ENCODE measurements at places on chromosomes 2 and 18.

- DNase-seq: no peak
Observed at GRCh38 chr2:181330286-181330685, 126.9 kb upstream of the ITGA4 start.

DNA sequence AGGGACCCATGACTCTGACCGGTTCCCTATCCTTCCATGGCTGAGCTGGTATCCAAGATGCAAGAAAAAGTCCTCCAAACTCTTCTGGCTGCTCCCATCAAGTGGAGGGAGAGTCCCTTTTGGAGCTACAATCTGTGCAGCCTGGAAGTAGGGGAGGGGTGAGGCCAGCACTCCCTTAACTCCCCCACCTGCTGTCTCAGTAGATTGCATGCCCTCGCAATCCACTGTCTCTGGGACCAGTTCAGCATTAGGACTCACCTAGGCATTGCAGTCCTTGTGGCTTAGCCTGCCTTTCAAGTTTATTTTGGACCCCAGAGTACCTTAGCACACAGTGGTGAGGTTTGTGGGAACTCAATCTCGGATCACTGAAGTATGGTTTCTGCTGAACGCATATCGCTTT, 14.2 kb upstream of the FMNL2 start:
- DNase-seq: no peak

DNA sequence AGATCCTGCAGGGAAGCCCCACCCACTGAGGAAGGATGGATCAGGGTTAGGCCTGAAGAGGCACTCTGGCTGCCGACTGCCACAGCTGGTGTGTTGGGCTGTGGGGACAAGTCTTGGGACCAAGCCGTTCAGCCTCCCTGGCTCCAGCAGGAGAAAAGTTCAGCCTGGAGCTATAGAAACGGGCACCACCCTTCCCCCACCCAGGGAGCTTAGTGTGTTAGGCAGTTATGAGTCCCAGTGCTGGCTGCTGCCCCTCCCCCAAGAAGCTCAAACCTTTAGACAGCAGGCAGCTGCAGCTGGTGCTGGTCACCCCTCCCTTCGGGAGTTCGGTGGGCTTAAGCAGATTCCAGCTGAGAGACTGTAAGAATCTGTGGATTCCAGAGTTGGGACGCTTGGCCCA, 447.1 kb upstream of the HS6ST1 start:
- DNase-seq: no peak

GRCh38 chr2:219634951-219635751, 7.7 kb downstream of the SLC4A3 start:
- DNase-seq: no peak

GRCh38 chr2:71604726-71605120, 151.4 kb downstream of the DYSF start:
- DNase-seq: no peak

- DNase-seq: no peak
Observed at GRCh38 chr2:100176925-100177324, 34.5 kb upstream of the AFF3 start.

DNA sequence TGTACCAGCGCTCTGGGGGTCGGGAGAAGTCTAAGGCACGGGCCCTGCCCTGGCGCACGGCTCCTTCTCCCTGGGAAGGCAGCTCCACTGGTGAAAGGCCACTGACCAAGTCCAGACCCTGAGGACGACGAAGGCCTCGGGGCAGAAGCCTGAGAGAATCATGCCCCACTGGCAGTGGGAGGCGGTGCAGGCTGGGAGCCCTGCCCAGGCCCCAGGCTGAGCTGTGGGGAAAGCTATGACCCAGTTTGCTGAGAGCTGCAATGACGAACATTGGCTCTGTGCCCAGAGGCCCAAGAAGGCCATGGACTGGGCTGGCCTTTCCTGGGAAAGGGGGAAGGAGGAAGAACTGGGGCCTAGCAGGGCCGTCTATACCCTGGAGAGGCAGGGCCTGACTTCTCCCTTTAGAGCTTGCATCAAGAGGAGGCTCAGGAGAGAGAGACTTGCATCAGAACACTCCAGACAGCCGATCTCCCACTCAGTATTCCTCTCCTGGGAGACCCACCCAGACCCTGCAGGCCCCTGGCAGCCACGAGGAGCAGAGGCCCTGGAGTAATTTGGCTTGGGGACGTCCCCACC, 32.9 kb downstream of the HS1BP3 start:
- DNase-seq: no peak

DNA sequence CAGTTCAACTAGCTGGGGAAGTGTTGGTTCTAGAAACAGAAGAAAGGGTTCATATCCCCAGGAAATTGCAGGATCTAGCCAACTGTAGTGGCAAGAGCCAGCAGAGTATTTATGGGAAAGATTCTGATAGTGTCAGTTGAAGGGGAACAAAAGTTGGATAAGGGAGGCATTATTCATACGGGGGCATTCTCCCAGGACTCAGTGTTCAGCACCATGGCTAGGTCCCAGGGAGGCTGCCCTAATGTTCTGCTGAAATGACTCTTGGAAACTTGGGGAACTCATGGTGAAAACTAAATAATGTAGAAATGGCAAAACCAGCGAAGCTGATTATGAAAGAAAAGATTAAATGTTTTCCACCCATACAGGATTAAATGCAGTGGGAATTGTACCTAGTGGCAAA, 543.7 kb downstream of the TRIB2 start:
- DNase-seq: no peak

- no peak for DNase-seq
Observed at GRCh38 chr2:96265349-96265839, 403 bp downstream of the TMEM127 start.

DNA sequence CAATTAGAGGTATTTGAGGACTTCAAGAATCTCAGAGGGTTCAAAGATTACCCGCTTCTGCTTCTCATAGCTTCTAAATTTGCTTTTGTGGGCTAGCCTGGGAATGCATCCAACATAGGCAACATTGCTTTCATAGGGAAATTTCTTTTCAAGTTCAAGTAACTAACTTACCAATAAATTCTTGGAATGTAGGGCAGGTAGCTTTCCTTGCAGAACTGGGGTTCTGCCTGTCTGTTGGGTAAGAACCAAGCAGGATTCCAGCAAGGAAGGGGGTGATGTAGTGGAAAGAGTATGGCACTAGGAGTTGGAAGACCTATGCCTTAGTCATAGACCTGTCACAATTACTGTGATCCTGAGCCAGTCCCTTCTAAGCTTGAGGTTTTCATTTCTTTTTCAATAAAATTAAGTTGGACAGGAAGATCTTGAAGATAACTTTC, 164.1 kb downstream of the FHOD3 start:
- DNase-seq: no peak

DNA sequence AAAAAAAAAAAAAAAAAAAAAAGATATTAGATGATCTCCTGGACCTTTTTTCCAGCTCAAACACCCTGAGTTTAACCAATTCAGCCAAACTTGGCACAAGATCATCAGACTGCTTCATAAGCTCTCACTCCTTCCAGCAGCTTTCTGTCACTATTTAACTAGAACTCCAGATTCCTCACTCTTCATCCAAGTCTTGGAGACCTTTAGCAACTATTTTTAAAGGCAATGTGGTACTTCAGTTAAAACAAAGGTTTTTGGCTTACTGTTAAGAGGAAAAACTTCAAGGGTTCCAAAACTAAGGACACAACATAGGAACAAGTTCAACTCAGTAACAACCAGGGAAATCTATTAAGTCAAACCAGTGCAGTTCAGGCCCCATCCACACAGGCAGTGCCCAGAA, 23.2 kb downstream of the LAMA1 start:
- no peak for DNase-seq

GRCh38 chr2:186349508-186349907, 136.6 kb upstream of the ZC3H15 start:
- no peak for DNase-seq

- no peak for DNase-seq
Observed at GRCh38 chr18:56563568-56563967, 74.8 kb downstream of the TXNL1 start.

DNA sequence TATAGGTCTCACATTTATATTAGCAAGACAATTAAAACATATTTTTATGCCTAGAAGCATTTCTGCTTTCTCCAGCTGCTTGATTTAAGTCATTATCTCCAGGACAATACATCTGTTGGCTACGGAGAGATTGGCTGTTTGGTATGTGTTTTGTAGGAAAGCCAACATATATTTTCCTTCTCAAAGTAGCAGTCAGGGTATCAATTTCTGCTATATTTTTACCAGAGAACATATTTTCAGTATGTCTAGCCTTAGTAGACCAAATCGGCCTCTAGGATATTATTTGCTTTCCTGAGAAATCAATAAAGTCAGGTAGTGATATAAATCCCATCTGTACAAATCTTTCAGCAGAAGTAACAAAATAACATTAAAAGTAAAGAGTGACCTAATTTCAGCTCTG, 150.0 kb upstream of the COL3A1 start:
- DNase-seq: no peak

DNA sequence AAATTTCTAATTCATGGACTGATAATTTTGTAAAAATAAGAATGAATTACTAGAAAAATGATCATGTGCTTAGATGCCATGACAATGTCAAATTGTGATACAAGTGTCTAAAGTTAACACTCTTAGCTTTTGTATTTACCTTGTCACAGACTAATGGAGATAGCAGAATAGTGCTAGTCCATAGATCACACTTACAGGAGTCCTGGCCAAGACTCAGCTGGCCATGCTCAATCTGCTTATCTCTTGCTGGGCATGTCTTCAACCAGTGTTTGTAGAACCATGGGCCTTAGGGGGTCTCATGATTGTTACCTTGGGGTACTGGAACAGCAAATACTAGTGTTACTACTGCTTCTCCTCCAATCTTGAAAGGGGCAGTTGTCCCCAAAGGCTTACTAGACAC, 44.0 kb downstream of the TET3 start:
- no peak for DNase-seq

DNA sequence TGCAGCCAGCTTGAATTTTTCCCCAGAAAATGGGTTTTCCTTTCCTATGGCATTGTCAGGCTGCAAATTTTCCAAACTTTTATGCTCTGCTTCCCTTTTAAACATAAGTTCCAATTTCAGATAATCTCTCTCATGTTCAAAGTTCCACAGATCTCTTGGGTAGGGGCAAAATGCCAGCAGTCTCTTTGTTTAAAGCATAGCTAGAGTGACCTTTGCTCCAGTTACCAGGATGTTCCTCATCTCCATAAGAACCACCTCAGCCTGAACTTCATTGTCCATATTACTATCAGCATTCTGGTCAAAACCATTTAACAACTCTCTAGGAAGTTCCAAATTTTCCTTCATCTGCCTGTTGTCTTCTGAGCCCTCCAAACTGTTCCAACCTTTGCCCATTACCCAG, 68.3 kb downstream of the SGPP2 start:
- DNase-seq: no peak

GRCh38 chr2:196165016-196165415, 6.4 kb downstream of the STK17B start:
- DNase-seq: no peak

- no peak for DNase-seq
Observed at GRCh38 chr2:217562871-217563480, 439.8 kb downstream of the TNS1 start.

DNA sequence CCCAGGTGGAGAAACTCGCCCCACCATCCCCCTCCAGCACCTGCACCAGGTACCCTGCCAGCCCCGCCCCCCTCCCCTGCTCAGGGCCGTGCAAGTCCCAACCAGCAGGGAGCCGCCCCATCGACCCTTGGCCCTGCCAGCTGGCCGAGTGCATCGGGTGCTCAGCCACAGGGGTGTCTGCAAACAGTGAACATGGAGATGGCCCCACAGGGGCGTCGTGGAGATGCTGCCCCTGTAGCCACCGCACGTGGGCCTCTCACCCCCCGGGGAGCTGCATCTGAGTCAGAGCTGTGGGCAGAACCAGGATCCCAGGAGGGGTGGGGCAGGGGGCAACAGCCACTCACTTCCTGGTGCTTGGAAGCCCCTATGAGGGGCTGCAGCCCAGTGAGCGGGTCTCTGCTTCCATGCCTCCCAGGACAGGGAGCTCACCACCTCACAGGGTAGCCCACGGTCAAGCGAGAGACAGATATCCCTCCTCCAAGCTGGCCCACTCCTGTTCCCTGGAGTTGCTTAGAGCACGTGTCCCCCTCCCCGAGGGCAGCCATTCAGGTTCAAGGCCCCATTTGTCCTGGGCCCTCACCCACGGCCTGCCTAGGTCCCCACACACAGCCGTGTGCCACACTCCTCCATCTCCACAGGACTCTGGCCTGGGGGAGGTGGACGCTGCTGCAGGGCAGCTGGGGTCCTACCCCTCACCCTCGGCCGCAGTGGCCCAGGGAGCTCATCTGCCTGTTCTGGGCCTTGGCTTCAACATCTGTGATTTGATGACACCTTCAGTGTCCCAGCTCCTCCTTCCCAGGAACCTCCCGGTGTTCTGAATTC, 1.1 kb upstream of the MAB21L4 start:
- no peak for DNase-seq

DNA sequence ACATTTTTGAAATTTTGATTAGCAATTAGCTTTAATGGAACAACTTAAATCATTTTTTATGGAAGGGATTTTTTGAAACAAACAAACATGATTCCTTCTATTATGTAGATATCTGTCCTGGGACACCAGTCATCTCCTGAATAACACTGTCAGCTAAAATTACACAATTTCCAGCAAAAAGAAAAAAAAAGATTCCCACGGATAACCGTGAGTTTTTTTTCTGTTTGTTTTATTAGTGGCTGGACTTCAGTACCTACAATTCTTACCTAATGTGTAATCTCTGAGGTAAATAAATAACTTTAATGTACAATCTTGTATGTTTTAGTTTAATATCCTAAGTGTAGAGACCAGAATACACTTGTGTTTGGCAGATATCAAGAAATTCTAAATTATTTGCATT, 126.6 kb upstream of the KYNU start:
- no peak for DNase-seq

DNA sequence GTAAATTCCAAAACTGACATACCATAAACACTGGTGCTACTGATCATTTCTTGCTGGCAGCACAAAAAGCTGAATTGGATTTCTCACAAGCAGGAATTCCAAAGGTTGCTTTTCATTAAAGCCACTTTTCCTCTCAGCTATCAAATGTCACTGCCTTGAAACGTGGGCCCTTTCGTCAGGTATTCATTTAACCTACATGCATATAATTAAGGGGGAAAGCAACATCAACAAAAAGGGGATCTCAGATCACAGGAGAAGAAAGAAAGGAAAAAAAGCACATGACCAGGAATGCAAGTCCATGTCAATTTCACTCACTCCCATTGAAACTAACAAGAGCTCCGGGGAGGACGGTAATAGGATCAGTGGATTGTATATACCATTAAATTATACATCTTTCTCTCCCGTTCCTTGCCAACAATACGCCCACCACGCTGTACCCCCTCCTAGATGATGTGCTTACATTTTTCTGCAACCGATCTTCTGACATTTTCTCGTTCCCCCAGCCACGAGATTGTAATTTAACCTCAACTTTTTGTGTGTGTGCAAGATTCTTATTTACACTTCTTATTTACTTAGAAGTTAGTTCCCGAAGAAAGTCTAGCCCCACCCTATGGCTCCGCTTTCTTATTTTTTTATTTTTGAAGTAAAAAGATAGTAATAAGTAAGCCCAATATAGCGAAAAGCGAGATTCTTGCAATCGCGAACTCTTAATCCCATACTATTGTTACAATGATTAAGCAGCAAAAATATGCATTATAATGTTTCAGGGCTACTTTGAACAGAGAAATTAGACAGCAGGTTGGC, 725 bp downstream of the FIGN start:
- DNase-seq: no peak

- no peak for DNase-seq
Observed at GRCh38 chr2:26692279-26692896, at the start of gene KCNK3. KCNK3 (plus strand) TSS chr2:26692722; CDS start chr2:26692876, 154 bp downstream.

- no peak for DNase-seq
Observed at GRCh38 chr2:106272216-106272807, 78.2 kb upstream of the UXS1 start.

GRCh38 chr18:48216639-48217257, 192.4 kb downstream of the ZBTB7C start:
- no peak for DNase-seq

GRCh38 chr2:86135653-86136052, 29.6 kb downstream of the PTCD3 start:
- no peak for DNase-seq

- no peak for DNase-seq
Observed at GRCh38 chr2:75986617-75987016, 275.9 kb upstream of the GCFC2 start.
